Stimulated activated CD8-positive, alpha-beta memory T cell treated with anti-CD3 and anti-CD28 coated beads, Interleukin-7, amount 100 ng/mL, for 48 hours (primary cell): ENCODE measurements at places on chromosomes 6 and 20.

DNA sequence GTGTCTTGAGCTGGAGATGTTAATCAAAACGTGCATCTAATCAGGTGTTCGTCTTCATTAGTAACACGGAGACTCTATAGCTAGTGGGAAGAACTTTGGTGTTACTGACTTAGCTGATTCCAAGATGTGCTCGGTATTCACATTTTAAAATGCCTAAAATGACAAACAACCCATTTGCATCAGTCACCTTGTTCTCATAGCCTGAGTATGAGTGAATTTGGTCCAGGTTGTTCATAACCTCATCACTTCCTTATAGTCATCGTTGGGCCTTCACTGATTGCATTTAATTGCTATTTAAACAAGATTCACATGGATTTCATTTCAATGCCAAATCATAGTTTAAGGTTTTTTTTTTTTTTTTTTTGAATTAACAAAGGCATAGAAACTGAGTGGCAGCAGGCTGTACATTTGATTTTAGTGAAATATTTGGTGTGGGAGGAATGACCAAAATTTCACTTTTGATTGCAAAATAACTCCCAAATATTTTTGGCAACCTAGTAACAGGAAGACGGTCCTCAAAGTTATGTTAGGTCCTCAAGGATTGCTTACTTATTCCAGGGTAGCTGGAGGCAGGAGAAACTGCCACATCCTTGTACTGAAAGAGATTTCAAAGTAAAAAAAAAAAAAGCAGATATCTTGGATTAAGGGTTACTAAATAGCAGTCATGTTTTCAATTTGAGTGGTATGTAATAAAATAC is 104.7 kb downstream of the JARID2 start:
- no peak for DNase-seq

DNA sequence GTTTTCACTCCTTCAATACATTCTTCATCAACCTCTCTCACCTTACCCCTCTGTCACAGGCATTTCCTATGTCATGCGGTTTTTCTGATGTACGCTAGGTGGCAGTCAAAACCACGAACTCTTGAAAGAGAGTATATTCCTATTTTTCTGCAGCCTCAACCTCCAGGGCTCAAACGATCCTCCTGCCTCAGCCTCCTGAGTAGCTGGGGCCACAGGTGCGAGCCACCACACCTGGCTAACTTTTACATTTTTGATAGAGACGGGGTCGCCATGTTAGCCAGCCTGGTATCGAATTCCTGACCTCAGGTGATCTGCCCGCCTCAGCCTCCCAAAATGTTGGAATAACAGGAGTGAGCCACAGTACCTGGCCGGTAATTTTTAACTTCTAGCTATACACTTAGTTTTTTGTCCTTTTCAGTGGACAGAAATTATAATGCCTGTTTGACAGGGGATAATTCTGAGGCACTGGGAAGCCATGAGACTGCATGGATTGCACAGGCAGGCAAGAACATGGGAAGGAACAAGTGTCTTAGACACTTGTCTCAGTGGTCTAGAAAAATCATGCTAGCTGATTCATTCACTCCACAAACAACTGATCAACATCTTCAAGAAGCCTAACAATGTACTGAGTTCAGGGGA is 22.5 kb upstream of the HFE start:
- DNase-seq, result no peak

- DNase-seq, result no peak
These were observed 43.6 kb upstream of the DEFB112 start for GRCh38 chr6:50093116-50093937.

DNA sequence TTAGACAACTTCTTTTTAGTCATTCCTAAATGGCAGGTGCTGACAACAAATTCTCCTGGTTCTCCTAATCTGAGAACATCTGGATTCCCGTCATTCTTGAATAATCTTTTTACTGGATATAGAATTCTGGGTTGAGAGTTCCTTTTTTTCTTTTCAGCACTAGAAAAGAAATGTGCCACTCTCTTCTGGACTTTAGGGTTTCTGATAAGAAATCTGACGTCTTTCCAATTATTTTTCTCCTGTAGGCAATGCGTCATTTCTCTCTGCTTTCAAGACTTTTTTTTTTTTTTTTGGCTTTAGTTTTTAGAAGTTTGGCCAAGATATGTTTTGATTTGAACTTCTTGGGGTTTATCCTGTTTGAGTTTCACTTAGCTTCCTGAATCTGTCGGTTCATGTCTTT is 66.1 kb upstream of the RNF24 start:
- DNase-seq, result no peak
